GM19239 (cell line): ENCODE measurements at places on chromosomes 16 and 17.

- DNase-seq: no peak
Measured at GRCh38 chr17:58755269-58755576, 431 bp upstream of the PPM1E start.

DNA sequence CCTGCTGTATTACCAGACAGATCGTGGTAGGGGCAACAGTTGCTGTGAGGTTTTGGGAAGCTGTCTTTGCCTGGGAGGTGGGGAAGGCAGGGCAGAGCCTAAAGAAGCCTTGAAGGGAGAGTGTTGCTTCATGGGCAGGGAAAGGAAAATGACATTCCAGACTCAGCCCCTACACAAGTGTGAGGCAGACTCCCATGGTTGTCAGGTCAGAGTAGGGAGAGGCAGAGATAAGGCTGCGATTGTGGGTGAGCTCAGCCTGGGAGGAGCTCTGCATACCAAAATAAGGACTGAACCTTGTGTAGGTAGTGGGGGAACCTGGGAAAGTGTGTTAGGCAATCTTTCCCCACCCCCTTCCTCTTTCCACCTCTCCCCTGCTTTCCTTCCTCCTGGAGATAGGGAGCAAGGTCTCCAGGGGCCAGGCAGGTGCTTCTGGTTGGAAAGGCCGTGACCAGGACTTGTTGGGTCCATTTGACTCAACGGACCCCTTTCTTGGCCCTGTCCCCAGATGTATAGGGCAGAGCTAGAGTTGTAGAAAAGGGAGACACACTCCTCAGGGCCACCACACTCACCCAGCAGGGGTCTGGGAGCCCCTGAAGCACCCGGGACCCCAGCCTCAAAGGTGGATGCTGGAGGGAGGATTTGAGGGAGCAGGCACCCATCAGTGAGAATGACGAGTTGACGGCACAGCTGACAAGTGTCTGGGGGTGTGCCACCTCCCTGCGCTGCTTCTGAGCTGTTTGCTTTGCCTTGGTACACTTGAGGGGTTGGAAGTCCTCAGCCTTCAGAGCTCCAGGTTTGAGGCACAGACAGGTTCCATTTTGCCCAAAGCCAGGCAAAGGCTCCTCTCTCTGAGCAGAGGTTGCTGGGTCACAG, 18.5 kb upstream of the TOB1 start:
- DNase-seq: no peak

DNA sequence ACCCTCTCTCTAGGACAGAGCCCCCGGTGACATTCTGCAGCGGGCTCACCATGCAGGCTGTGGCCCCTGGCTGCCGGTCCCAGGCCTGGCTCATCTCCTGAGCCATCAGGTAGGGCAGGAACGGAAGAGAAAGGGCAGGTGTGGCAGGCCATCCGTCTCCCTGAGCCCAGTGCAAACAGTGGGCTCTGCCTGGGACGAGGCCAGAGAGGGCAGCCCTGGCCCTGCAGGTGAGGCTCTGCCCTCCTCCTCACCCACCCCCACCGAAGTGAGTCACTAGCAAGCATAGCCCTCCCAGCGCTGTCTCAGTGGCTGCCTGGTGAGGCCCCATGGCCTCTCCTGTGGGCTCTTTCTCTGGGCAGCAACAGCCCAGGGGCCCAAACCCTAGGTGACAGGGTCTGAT, 14.5 kb downstream of the OTOP3 start:
- DNase-seq: no peak

- DNase-seq: no peak
Measured at GRCh38 chr16:64397042-64397441, 724.8 kb downstream of the CDH11 start.

DNA sequence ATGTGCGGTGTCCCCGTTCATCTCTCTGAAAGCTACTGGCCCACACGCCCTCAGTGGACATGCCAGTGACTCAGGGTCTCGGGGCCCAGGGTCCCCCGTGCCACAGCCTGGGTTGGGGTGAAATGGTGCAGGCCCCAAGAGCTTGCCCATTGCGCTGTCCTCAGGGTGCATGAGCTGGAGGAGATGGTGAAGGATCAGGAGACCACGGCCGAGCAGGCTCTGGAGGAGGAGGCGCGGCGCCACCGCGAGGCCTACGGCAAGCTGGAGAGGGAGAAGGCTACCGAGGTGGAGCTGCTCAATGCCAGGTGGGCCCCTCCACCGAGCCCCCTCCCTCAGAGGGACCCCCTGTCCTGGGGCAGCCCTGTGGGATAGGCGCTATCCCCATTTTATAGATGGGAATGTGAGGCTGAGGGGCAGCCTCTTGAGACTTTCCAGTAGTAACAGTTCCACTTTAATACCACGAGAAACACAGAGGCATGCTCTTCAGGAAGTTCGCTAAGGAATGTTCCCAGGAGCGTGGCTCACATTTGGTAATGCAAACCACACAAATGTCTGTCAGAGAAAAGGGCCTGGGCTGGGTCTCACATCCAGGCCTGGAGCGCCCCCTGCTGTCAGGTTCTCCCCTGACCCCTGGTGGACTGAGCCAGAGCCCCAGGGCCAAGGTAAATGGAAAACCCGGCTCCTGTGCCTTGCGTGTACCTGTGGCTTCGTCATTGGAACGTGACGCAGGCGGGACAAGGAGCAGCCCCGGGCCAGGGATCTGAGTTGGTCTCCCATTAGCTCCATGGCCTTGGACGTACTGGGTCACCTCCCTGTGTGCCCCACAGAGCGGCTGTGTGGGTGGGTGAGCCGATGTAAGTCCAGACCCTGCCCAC, 133.7 kb downstream of the RAB11FIP4 start:
- DNase-seq: peak; percentile 93
